ENCODE measurements at places on chromosomes 13 and 19.

- DNase-seq = peak; percentile 71
Observed at GRCh38 chr13:100836711-100837110, 162.1 kb upstream of the TMTC4 start.

DNA sequence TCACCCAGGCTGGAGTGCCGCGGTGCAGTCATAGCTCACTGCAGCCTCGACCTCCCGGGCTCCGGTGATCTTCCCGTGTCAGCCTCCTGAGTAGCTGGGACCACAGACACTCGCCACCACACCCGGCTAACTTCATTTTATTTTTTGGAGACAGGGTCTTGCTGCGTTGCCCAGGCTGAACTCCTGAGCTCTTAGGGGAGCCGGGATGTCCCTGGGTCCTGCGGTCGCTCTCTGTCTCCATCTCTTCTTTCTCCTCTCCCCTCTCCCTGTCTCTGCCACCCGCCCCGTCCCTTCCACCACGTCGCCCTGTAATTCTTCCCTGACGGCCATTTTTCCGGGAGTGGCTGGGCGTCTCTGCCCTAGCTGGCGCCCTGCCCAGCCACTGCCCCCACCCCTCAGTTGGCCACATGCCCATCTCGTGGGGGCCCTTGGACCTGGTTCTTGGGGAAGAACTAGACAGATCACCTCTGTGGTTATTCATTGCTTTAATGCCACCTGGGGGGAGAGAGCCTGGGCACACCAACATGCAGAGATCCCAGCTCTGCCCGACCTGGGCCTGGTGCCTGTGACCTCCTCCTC, 18.9 kb downstream of the ARID3A start:
- no peak for DNase-seq

DNA sequence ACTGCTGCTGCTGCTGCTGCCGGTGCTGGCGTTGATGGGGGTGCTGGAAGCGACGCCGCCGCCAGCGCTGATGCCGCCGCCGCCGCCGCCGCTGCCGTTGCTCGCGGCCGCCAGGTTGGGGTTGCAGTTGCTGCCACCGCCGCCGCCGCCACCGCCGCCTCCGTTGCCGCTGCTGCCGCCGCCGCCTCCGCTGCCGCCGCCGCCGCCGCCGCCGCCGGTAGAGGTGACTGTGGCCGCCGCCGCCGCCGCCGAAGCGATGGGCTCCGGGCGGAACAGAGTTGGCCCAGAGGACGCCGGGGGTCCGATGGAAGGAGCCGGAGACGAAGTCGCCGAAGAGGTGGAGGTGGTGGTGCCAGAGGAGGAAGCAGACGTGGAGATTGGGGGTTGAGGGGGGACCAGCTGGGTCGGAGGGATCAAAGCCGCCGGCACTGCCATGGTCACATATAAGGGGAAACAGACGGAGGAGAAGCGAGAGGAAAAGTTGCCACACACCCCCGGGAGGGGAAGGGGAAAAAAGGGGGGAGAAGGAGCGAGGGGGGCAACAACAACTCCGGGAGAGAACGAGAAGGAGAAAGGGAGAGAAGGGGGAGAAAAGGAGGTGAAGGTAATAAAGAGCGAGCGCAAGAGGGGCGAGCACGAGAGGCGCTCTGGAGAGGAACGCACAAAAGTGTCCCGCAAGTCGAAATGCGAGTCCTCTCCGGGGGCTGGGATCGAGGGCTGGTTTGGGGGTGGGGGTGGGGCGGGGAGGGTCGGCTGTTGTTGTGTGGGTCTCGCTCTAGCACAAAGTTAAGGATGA, 471 bp downstream of the DACH1 start:
- no peak for DNase-seq

- no peak for DNase-seq
Observed at GRCh38 chr19:38632476-38633213, 13.7 kb downstream of the EIF3K start.

DNA sequence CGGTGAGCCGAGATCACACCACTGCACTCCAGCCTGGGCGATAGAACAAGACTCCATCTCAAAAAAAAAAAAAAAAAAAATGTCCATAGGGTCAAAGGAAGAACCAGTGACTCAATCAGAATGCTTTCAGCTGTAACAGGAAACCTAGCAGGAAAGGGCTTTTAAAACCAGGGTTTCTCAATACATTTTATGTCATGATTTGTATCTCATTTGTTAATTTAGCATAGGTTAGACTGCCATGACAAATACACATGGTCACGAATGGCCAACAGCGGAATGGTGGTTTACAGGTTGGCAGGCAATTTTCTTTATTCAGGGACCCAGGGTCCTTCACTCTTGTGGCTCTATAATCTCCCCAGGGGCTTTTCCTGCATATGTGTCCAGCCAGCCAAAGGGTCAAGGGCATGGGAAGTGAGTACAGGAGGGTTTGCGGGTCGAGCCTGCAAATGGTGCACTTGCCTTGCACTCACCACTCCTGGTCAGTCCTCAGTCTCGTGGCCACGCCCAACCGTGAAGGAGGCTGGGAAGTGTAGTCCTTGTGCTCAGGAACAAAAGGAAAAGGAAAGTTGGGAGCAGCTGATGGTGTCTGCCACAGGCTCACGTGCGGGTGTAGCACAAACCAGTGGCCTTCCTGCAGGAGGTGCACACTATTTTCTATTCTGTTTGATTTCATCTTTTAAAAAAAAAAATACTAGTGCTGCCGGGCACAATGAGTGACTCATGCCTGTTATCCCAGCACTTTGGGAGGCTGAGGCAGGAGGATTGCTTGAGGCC, 14.8 kb downstream of the DHX34 start:
- DNase-seq = no peak

DNA sequence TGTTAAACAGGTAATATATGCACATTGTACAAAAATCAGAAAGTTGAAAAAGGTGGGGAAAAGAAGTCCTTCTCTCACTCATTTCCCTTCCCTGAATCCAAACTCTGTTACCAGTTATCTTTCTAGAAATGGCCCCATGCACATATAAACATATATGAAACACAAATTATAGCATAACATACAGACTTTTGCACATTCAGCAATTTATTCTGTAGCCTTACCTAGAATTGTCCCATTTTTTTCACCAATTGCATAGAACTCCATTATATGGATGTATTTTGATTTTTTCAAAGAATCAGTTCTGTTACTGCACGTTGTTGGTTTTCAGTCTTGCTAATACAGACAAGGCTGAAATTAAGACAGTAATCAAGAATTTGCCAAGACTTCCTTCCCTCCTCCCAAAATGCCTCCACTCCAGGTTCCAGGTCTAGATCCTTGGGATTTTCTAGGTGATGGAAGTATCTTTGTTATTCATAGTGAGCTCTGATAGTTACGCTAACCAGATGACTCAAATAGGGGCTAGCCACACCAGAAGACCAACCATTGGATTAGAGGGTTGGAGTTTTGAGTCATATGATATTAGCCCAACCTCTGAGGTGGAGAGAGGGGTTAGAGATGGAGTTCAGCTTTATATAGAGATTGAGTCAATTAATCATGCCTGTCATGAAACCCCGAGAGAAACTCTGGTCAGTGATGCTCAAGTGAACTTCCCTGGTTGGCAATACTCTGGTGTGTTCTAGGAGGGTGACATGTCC, 30.7 kb downstream of the GPR180 start:
- DNase-seq = no peak

- peak; percentile 21 for DNase-seq
Observed at GRCh38 chr13:75764926-75765310, 128.8 kb downstream of the LMO7 start.

GRCh38 chr19:2574478-2574931, 98.6 kb downstream of the GADD45B start:
- DNase-seq = no peak

DNA sequence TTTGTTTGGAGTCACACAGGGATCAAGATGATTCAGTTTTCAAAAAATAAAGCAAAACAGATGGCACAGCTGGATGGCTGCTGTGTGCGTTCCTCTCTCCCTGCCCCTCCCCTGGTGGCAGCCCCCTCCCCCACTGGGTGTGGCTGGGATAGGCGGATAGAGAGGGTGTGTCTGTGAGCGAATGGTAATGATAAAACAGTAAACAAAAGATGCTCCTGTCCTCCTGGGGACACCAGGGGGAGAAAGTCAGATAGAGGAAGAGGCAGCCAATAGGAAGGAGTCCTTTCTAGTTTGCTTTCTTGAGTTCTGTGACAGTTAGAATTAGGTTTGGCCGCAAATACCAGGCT, 6.5 kb downstream of the TMEM255B start:
- DNase-seq = no peak

GRCh38 chr13:53092931-53093330, 64.3 kb downstream of the OLFM4 start:
- no peak for DNase-seq

DNA sequence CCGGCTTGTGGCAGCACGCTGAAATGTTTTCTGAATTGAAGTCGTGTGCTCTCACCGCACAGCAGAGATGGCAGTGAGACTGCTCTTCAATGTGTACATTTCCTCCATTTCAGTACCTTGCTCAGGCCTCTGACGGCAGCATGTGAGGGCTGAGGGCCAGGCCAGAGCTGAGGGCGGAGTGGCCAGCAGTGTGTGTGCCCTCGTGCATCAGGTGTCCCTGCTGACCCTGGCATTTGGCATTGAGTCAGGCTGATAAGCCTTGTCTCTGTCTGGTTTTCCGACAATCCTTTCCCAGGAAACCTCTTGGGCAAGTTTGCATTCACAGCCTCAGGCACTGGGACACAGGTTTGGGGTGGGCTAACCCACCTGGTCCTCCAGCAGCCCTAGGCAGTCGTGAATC, 62.3 kb downstream of the EFNB2 start:
- no peak for DNase-seq

GRCh38 chr19:46040952-46041500, at the start of gene IGFL4:
Gene IGFL4 (minus strand): TSS chr19:46041002. CDS start chr19:46040962, 40 bp downstream.
- DNase-seq = no peak

DNA sequence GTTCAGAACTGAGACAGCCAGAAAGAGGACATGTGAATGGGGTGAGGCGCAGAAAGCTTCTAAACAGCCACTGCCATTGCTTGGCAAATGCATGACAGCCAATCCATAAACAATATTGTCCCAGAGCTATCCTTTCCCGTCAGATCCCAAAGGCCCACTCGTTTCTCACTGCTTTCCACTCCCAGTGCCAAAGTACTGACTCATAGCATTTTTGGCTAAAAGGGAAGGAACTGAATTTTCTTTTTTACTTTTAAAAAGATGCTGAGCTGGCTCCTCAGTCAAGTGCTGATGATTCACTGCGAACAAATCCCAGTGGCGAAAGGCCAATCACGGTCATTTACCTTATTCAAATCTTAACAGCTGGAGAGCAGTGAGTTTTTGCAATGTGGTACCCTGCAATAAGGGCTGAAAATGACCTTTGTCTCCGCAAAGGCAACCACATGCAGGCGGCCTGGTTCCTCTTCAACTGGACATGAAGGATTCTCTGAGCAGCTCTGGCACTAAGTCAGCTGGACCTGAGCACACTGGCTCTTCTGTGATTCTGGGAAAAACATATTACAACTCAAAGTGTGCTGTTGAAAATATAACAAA, 151.7 kb downstream of the DCLK1 start:
- peak; percentile 89 for DNase-seq

DNA sequence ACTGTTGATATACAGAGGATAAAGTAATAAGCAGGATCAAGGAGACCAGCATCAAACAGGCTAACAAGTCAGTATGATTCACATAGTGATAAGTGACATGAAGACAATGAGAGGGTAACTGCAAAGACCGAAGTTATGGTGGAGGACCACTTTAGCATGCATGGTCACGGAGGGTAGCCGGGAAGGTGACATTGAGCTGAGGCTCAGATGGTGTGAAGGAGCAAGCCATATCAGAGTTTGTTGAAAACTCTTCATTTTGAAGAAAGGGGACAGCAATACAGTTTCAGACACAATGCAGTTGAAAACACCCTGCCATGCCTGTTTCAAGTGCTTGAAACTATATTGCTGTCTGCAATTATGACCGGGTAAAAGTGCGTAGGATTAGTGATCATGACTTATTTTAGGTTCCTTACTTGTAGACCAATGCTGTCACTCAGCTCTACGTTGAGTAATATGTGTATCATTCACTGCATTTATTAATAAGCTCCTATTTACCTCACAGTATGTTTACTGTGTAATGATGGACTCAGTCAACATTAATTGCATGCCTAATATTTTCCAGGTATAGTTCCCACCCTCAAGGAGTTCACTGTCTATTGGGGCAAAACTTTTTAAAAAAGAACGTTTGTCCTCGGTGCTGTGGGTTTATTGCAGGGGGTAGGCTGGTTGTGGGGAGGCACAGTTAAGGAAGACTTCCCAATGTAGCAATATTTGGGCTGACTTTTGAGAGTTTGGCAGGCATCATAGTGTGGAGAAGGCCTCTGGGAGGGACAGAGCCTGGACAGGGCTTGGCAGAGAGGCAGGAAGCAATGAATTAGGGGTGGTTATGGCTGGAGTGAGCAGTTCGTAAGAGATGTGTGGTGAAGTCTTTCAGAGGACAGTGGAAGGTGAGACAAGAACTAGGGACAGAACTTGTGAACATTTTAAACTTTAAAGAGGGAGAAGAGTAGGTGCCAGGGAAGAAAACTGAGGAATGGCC, 3.2 kb downstream of the UBAC2 start:
- DNase-seq = no peak

DNA sequence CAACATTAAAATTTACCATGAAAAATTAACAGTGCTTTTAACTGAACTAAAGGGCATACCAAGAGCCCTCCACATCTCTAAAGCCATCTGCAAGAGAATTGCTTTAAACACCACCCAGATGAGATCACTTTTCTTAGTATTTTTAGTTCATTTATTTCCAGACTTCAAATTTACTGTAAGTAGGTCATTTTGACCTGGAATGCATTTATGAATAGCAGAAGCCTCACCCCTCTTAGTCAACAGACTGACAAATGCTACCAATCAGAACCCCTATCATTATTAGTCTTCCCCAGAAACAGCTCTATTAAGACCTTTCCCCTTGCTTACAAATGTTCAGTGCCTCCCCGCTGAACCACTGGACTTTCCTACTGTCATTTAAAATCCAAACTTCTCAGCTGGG, 27.3 kb downstream of the RUBCNL start:
- DNase-seq = no peak

DNA sequence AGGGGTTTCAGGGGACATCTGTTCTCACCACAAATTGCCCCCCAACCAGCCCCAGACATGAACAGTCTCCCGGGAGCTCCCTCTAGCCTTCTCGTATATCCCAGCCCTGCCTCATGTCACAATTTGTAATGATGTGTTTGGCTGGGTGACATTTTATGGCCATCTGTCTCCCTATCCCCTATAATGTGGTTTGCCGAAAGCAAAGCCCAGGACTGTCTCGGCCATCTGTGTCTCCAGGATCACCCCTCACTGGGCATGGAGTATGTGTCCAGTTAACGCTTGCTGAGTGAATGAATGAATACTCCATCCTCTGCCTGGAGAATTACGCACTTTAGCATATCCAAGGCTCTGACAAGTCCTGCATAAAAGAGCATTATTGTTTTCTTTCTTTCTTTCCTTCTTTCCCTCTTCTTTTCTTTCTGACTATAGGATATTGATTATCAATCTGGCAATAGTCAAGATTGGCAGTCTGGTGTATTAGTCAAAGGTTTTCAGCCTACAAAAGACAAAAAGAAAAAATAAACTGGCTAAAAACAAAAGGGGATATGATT, 15.1 kb downstream of the HPN start:
- no peak for DNase-seq

- DNase-seq = no peak
Observed at GRCh38 chr19:5341448-5341820, 822 bp upstream of the PTPRS start.

GRCh38 chr13:98883998-98884397, 93.9 kb downstream of the DOCK9 start:
- DNase-seq = no peak
